Daoy (cell line): ENCODE measurements at places on chromosomes 6 and 20. TPM values are rescaled to one million over a fixed set of nuclear protein-coding genes. Genes with fewer than 3 reads are reported as not detected.

Gene HDGFL1
- not detected in 2 replicates for total RNA-seq

Gene LRP11
- 60.6 and 73.0 TPM in 2 replicates for total RNA-seq

Gene BHLHE23
- total RNA-seq, result not detected in 2 replicates

Gene RHAG
- not detected in 2 replicates for total RNA-seq

Gene SPEF1
- total RNA-seq, result 0.51 TPM in 1 of 2 replicates, not detected in the other

Gene PRDM13
- 2.3 and 3.4 TPM in 2 replicates for total RNA-seq

Gene PKIB
- 23.7 and 29.1 TPM in 2 replicates for total RNA-seq

Gene SNAI1
- 1.3 and 1.7 TPM in 2 replicates for total RNA-seq

Gene RIPPLY2
- 5.1 and 5.4 TPM in 2 replicates for total RNA-seq

Gene GTSF1L
- not detected in 2 replicates for total RNA-seq

Gene AGER
- total RNA-seq, result 0.60 and 1.1 TPM in 2 replicates

Gene TCF15
- 0.18 and 1.0 TPM in 2 replicates for total RNA-seq

Gene THBS2
- total RNA-seq, result 12.5 and 16.1 TPM in 2 replicates

- DNase-seq, result no peak
These were observed 81.3 kb downstream of the CDH26 start for GRCh38 chr20:60039526-60039925.

DNA sequence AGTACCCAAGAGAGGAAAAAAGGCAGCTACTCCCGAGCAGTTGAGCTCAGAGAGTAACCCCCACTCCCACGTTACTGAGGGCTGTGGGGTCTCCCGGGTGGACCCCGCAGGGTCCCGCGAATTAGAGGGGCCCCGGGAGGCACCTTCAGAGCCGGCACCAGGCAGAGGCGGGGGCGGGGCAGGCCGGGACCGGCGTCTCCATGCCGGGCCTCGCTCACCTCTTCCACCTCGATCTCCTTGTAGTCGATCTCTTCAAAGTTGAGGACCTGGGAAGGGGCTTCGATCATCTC is 381 bp downstream of the MAP3K7 start:
- DNase-seq, result no peak

DNA sequence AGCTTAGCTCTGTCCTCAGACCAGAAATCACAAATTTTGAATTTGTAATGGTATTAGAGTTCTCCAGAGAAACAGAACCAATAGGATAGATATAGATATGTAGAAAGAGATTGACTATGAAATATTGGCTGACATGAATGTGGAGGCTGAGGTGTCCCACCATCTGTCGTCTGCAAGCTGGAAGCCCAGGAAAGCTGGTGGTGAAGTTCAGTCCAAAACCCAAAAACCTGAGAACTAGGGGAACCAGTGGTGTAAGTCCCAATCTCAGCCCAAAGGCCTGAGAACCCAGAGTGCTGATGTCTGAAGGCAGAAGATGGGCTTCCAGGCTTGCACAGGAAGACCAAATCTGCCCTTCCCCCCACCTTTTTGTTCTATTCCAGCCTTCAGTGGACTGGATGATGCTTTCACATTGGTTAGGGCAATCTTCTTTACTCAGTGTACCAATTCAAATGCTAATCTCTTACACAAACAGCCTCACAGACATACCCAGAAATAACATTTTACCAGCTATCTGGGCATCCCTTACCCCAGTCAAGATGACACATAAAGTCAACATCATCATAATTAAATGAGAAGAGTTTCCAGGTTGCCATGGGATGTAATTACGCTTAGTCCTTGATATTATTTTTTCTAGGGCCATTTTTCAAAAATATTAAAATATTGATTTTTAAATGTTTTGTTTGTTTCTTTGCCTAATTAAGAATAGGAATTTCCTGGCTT is 570.8 kb downstream of the UTRN start:
- DNase-seq, result no peak

DNA sequence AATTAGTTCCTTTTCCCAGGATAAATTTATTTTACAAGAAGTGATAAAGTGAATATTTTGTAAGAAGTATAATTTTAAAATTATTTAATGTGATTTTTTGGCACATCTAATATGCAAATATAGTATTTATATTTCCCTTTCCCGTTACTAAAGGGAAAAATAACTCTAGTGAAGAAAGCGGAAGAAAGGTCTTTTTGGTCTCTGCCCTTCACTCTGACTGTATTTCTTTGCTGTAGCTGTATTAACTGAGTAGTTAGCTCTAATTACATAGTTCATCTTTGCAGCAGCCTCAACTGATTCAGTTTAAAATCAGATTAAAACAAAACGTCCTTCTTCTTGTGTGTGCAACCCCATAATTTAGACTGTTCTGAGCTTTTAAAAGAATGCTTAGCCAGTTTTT is 57.4 kb upstream of the RNF144B start:
- DNase-seq, result no peak

DNA sequence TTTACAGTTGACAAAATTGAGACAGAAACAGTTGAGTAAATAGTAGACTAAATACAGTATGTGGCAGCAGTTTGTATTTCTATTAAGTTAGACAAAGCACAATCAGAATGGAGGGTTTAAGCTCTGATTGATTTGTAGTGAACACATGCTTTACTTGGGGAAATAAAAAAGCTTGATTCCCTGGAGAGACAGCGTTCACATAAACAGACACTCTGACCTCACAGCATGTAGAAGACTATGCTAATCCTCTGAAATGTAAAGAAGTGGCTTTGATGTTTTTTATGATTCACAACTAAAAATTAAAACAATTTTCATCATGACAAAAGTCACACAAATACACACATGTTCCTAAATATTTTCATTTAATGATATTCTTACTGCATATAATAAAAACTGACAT is 126.9 kb upstream of the FAM83B start:
- DNase-seq, result no peak

DNA sequence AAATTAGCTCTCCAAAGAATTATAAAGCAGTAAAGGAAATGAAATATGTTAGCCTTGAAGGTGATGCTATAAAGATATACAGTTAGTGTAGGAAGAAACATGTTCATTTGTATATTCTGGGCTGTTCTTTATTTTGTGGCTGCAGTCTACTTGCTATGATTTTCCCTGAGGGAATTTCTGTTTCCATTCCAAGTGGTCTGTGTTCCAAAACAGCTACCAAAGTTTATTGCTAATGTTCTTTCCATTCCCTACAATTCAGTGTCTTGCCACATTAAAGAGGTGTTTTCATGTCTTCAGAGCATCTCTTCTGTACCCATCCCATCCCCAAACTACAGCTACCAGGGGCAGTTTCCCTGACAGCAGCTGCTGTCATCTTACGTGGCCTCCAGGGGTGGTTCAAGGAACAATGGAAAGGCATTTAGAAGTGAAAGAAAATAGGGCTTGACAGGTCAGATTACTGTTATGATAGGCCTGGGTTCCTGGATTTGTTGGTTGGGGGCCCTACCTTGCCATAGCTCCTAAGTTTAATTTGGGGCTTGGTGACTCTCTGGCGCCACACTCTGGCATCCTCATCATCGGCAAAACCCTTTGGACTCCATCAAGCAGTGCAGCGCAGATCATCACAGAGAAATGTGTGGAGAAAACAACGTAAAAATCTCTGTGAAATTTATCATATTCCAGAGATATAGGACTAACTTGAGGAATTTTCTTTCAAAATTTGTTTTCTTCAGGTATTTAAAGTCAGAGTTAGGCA is 33.8 kb upstream of the AIG1 start:
- DNase-seq, result peak; percentile 35

DNA sequence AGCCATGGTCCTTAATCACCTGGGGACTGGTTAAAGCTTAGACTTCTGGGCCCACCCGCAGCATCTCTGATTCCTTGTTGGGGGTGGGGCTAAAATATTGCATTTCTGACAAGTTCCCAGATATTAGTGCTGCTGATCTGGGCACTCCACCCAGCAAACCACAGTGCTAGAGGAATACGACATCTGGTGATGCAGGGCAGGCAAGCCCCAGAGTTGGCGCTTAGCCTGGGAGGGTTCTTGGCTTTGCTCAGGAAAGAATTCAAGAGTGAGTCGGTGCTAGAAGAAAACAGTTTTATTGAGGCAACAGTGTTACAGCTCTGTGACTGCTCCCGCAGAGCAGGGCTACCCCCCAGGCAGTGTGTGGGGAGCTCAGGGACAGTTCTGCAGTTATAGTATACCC is 210.7 kb downstream of the TFAP2C start:
- DNase-seq, result no peak

- no peak for DNase-seq
These were observed 626.0 kb downstream of the RNF144B start for GRCh38 chr6:19013026-19013705.

DNA sequence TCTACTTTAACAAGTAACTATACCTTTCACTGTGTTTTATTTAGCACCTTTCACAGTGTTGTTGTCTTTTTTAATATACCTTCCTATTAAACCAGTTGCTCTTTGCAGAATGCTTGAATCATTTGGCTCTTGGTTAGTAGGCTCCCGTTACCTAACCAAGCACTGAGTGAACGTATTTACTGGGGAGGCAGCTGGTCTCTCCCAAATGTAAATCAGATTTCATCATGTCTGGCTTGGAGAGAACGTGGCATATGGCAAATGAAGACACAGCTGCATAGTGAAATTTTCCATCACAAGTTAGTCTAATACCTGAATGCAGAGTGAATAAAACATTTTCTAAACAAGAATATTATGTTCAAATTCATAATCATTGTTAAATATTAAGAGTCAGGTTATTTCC is 12.4 kb downstream of the HTR1E start:
- no peak for DNase-seq

DNA sequence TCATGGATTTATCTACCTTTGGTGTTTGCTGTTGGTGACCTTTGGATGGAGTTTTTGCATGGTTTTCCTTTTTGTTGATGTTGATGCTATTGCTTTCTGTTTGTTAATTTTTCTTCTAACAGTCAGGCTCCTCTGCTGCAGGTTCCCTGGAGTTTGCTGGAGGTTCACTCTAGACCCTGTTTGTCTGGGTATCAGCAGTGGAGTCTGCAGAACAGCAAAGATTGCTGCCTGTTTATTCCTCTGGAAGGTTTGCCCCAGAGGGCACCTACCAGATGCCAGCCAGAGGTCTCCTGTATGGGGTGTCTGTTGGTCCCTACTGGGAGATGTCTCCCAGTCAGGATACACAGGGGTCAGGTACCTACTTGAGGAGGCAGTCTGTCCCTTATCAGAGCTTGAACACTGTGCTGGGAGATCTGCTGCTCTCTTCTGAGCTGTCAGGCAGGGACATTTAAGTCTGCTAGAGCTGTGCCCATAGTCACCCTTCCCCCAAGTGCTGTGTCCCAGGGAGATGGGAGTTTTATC is 9.2 kb upstream of the ZNF337 start:
- DNase-seq, result no peak

GRCh38 chr20:15047042-15047441 is 709.6 kb upstream of the FLRT3 start:
- no peak for DNase-seq

DNA sequence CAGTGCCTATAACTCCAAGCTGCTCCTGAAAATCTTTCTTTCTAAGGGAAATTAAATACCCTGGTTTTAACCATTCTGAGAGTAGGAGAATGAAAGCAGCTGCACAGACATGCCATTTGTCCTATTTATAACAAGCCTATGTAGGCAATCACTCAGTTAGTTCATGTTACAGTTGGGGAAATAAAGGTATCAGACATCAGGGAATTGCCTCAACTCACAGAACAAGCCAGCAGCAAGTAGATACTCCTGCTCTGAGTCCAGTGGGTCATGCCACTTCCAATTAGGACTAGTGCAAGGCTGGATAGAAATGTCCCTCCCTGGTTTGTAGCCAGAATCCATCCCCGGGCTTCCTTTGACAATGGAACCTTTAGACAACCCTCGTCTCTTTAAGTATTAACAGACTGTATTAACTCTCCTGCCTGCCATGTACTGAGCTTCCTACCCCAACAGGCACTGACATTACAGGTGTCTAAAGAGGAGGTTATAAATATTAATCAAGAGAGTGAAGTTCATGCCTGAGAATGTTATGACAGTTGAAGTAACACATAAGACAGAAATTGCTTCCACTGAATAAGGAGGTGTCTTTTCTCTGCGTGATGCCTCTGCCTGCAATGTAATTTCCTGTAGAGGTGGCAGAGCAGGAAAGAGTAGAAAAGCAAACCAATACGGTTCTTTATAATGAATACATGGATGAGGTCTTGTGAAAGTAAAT is 28.0 kb upstream of the MARCKS start:
- no peak for DNase-seq

DNA sequence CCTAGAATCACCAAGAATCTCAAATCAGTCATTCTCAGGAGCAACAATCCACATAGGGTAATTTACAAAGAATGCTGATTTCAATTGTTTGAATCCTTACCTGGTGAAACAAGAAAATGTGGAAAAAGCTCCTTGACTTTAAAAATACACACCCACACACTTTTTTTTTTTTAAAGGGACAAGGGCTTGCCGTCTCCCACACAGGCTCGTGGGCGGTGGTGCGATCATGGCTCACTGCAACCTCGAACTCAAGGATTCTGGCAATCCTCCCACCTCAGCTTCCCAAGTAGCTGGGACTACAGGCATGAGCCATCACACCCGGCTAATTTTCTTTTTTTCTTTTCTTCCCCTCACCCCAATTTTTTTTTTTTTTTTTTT is 30.7 kb downstream of the PARD6B start:
- peak; percentile 64 for DNase-seq

GRCh38 chr6:82348130-82348529 is 15.5 kb upstream of the TPBG start:
- DNase-seq, result peak; percentile 6

DNA sequence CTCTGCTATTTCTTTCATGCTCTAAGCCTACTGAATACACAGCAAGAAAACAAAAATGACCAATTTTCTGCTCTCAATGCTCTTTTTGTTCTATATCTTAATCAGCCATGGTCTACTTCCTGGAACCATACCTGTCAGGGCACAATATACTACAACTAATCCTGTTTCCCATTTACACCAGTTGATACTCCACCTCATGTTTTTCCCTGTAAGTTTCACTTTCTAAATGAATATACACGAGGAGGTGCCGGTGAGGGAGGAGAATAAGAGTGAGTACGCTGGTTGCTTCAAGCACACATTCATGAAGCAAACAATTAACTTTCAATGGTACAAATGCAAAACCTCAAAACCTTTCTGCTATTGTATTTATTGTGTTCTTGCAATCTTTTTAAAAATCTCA is 443.1 kb upstream of the ID4 start:
- no peak for DNase-seq

- DNase-seq, result peak; percentile 42
These were observed 989 bp downstream of the FITM2 start for GRCh38 chr20:44309763-44310663.

- peak; percentile 87 for DNase-seq
These were observed 71.6 kb downstream of the GPX5 start for GRCh38 chr6:28597217-28597835.

DNA sequence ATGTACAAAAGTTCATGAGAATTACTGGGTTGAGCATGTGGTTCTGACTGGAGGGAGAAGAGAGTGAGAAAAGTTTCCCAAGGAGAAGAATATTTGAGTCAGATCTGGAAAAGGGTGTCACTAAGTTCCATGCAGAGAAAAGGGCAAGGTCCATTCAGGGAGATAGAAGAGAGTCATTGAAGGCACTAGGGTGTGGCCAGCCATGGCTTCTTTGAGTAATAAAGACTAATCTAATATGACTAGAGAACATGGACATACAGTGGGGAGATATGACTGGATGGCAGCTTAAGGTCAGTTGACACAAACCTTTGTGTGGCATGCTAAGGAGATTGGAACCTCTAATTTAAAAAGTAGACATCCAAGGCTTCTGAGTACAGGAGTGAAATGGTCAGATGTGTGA is 10.7 kb upstream of the SLC17A4 start:
- DNase-seq, result no peak
